ENCODE measurements at places on chromosomes 13 and 19. TPM values are rescaled to one million over a fixed set of nuclear protein-coding genes. Genes with fewer than 3 reads are reported as not detected.

APOC1 gene
- not detected for total RNA-seq

ALOX5AP gene
- total RNA-seq: 150 TPM

GDF15 gene
- total RNA-seq: 0.85 TPM

CEACAM3 gene
- not detected for total RNA-seq

SIGLEC11 gene
- total RNA-seq: 0.40 TPM

ADGRL1 gene
- total RNA-seq: 52.7 TPM

TMC4 gene
- total RNA-seq: 7.5 TPM

FGF9 gene
- total RNA-seq: 0.80 TPM

MED29 gene
- total RNA-seq: 37.5 TPM

DLL3 gene
- total RNA-seq: not detected

ATP11A gene
- total RNA-seq: 50.7 TPM

ZNF573 gene
- total RNA-seq: 13.4 TPM

NFIX gene
- 1.3 TPM for total RNA-seq

HIF3A gene
- total RNA-seq: not detected

ZNF525 gene
- 21.8 TPM for total RNA-seq

- H3K36me3 ChIP-seq: no peaks in the 10 kb centered on the region
- H3K27me3 ChIP-seq: no peaks in the 10 kb centered on the region
- no peak overlapping the region for H3K4me3 ChIP-seq
- H3K4me1 ChIP-seq: no peaks in the 10 kb centered on the region
- H3K27ac ChIP-seq: no peak overlapping the region
These were observed 37.3 kb downstream of the KL start for GRCh38 chr13:33053397-33054066.

DNA sequence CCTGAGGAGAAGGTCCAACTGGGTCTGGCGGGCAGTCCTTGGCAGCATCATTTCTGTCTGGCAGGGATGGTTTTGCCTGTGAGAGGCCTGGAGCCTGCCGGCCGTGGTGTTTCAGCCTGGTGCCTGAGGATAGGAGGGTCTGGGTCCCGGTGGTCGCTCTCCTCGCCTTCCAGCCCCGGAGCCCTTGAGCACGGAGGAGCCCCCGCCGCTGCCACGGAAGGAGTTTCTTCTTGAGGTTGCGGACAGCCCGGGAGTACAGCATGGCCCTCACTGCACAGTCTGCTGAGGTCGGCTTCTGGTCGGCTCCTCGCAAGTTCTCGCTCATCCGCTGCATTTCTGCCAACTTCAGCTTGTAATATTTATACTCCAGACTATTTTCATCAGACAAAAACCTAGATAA lies 23.4 kb downstream of the SUGP2 start:
- H3K27ac ChIP-seq: no peak overlapping the region
- no peak for DNase-seq
- no peak overlapping the region for H3K4me3 ChIP-seq
- no peaks in the 10 kb centered on the region for H3K27me3 ChIP-seq
- H3K4me1 ChIP-seq: peaks cover 18% of the 10 kb centered on the region

DNA sequence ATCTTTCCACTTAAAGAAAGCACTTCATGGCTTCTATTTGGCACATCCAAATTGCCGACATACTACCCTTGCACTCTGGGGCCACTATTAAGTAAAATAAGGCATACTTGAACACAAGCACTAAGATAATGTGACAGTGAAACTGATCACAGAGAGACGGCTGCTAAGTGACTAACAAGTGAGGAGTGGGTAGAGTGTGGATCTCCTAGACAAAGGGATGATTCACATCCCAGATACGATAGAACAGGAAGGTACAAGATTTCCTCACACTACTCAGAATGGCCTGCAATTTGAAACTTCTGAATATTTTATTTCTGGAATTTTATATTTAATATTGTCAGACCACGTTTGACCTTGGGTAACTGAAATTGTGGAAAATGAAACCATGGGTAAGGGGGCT lies 1721.8 kb upstream of the SPRY2 start:
- no peaks in the 10 kb centered on the region for H3K4me1 ChIP-seq
- H3K36me3 ChIP-seq: no peaks in the 10 kb centered on the region
- H3K27ac ChIP-seq: no peak overlapping the region

GRCh38 chr19:41741244-41741554 lies 14.1 kb upstream of the CEACAM6 start:
- no peaks in the 10 kb centered on the region for H3K27me3 ChIP-seq
- H3K4me3 ChIP-seq: no peak overlapping the region
- DNase-seq: no peak
- H3K27ac ChIP-seq: no peak overlapping the region

DNA sequence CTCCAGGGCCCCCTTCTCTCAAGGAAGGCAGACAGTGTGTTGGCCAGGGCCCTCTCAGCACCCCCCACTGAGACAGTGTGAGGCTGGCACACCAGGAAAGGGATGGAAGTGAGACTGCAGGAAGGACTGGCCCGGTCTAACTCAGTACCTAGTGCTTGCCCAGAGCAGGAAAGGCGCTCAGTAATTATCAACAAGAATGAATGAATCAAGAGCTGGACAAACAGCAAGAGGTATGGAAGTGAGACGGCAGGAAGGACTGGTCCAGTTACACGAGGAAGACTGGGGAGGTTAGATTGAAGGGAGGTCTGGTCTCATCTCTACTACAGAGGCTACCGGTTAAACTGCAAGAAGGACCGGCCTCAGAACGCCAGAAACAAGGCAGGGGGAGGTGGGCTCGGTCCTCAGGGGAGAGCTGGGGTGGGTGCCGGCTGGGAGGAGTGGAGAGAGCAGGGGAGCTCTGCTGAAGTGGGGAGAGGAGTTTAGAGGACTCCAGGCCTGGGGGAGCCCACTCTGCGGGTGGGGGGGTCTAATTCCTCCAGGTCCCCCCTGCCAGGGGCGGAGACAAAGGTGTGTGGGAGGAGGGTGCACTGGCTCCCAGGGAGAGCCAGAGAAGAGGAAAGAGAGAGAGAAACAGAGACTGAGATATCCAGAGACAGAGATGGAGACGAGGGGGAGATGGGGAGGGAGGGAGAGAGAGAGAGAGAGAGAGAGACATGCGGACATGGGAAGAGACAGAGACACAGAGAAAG lies 1.1 kb downstream of the SLC8A2 start:
- H3K36me3 ChIP-seq: no peaks in the 10 kb centered on the region
- no peak overlapping the region for H3K27ac ChIP-seq
- DNase-seq: no peak
- peaks cover 8% of the 10 kb centered on the region for H3K4me1 ChIP-seq
- H3K27me3 ChIP-seq: peaks cover 23% of the 10 kb centered on the region
- no peak overlapping the region for H3K4me3 ChIP-seq

GRCh38 chr13:43294412-43294811 lies 271.0 kb downstream of the DNAJC15 start:
- H3K4me1 ChIP-seq: no peaks in the 10 kb centered on the region
- H3K27ac ChIP-seq: no peak overlapping the region
- no peak overlapping the region for H3K4me3 ChIP-seq
- DNase-seq: no peak
- no peaks in the 10 kb centered on the region for H3K36me3 ChIP-seq

DNA sequence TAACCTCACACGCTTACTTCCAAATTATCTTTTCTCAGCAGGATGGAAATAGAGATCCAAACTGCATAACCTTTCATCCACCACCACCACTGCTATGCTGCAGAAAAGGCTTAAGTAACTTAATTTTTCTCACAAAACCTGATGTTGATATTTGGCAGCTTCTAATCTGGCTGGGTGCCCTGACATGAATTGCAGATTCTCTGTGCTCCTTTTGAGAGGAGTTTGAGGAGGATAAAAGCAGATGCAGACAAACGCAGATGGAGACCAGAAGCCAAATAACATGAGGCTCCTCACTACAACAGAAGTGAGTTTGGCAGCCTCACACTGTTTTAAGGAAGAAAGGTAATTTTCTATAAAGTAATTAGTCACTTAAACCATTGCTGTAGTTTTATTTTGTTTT lies 646.2 kb upstream of the ATXN8OS start:
- H3K27me3 ChIP-seq: no peaks in the 10 kb centered on the region
- H3K36me3 ChIP-seq: no peaks in the 10 kb centered on the region
- DNase-seq: no peak
- no peaks in the 10 kb centered on the region for H3K4me1 ChIP-seq
- no peak overlapping the region for H3K27ac ChIP-seq

DNA sequence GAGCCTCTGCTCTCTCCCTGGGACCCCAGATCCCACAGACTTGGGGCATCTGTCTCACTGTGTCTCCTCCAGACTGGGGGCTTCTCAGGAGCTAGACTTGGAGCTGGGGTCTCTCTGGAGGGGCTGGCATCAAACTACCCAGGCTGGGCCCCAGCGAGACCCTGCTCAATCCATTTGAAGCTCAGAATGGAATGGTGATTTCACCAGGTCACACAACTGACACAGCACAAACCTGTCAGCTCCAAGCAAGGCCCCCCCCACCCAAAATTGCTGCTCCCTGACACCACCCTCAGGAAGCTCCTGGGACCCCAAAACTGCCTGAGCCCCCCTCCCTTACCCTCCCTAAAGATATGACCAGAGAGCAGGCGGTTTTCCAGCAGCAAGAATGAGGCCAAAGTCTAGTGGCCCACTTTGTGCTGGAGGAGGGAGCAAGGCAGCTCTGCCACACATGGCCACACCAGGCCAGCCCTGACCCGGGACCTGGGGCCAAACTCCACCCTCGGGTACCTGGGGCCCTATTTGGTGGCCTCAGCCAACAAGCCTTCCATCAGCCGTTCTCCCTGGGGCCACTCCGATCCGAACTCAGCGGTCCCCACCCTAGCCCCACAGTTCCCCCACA lies 2.4 kb downstream of the NR2F6 start:
- no peaks in the 10 kb centered on the region for H3K27me3 ChIP-seq
- DNase-seq: no peak
- H3K36me3 ChIP-seq: no peaks in the 10 kb centered on the region

DNA sequence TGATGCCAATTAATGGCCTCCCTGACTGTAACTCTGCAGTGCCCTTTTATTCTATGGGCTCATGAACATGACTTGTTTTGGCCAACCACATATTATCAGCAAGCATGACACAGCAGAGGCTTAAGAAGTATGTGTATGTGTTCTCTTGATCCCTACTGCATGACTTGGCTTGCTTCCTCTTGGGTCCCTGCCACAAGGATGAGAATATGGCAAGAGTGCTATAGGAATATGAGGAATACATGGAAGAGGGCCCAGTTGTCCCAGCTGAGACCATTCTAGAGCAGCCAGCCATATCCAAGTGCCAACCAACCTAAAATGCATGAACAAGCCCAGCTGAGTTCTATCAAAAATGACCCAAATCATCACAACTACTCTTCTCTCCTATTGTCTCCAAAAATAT lies 576.7 kb upstream of the PCDH9 start:
- no peaks in the 10 kb centered on the region for H3K36me3 ChIP-seq
- no peak overlapping the region for H3K4me3 ChIP-seq

DNA sequence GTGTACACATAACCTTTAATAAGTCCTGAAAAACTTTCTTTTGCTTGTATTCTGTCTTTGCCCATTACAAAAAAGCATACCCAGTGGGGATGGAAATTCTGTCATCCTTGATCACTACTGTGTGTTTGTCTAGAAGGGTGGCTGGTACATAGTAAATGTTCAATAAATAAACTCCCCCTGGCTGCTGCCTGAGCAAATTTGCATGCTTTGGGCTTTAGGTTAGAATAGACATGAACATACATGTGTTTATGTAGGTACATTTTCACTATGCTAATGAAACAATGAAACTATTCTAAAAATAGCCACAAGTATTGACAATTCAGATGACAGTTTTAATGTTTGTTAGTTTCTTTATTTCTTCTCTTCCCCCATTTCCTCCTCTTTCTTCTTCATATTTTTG lies 36.1 kb downstream of the TNFSF13B start:
- no peak overlapping the region for H3K27ac ChIP-seq
- H3K4me3 ChIP-seq: no peak overlapping the region
- H3K4me1 ChIP-seq: no peaks in the 10 kb centered on the region

DNA sequence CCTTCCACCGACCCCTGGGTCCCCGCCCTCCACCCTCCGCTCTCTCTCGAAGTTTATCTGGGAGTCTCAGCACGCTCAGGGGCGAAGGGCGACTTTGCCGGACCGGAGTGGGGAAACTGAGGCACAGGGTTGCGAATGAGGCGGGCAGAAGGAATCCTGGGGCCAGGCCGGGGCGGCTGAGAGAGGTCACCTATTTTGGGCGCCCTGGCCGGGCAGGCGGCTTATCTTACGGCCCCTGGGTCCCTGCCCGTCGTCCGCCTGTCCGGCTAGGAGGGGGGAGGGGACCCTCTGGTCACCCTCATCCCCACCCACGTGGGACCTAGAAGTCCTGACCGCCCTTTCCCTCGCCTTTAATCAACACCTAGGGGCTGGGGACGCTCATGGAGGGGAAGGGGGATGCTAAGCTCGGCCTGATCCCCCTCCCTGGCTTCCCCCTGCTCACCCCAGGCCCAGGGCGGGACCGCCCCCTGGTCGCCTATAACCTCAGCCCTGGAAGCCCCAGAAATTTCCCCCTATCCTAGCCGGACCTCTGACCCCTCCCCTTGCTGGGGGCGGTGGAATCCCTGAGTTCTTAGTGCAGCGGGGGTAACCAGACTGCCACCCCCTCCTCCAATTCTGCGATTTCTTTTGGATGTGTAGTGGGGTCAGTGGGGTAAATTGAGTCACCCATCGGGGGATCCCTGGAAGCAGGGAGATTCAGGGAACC lies 556 bp downstream of the TRIP10 start:
- no peak overlapping the region for H3K27ac ChIP-seq
- H3K4me3 ChIP-seq: peak overlapping the region; percentile 54
- H3K27me3 ChIP-seq: no peaks in the 10 kb centered on the region
- H3K36me3 ChIP-seq: peaks cover 2% of the 10 kb centered on the region

- DNase-seq: no peak
- no peaks in the 10 kb centered on the region for H3K36me3 ChIP-seq
- H3K27ac ChIP-seq: no peak overlapping the region
- H3K27me3 ChIP-seq: no peaks in the 10 kb centered on the region
These were observed 8.2 kb upstream of the ZNF77 start for GRCh38 chr19:2952953-2953481.

- H3K27me3 ChIP-seq: no peaks in the 10 kb centered on the region
- H3K4me3 ChIP-seq: no peak overlapping the region
- DNase-seq: no peak
- no peaks in the 10 kb centered on the region for H3K4me1 ChIP-seq
- H3K27ac ChIP-seq: no peak overlapping the region
These were observed 96.4 kb upstream of the MYCBP2 start for GRCh38 chr13:77423296-77423695.

GRCh38 chr13:35804901-35805300 lies 326.3 kb downstream of the DCLK1 start:
- H3K27me3 ChIP-seq: no peaks in the 10 kb centered on the region
- H3K36me3 ChIP-seq: no peaks in the 10 kb centered on the region
- DNase-seq: no peak
- H3K27ac ChIP-seq: no peak overlapping the region
- H3K4me3 ChIP-seq: no peak overlapping the region
- H3K4me1 ChIP-seq: no peaks in the 10 kb centered on the region

- H3K4me3 ChIP-seq: no peak overlapping the region
- no peaks in the 10 kb centered on the region for H3K36me3 ChIP-seq
- H3K27me3 ChIP-seq: no peaks in the 10 kb centered on the region
- H3K4me1 ChIP-seq: no peaks in the 10 kb centered on the region
- peak; percentile 30 for DNase-seq
These were observed 8.2 kb downstream of the SMIM24 start for GRCh38 chr19:3471954-3472655.

Measured in natural killer cell (primary cell).